ENCODE measurements at places on chromosomes 1 and 21.

DNA sequence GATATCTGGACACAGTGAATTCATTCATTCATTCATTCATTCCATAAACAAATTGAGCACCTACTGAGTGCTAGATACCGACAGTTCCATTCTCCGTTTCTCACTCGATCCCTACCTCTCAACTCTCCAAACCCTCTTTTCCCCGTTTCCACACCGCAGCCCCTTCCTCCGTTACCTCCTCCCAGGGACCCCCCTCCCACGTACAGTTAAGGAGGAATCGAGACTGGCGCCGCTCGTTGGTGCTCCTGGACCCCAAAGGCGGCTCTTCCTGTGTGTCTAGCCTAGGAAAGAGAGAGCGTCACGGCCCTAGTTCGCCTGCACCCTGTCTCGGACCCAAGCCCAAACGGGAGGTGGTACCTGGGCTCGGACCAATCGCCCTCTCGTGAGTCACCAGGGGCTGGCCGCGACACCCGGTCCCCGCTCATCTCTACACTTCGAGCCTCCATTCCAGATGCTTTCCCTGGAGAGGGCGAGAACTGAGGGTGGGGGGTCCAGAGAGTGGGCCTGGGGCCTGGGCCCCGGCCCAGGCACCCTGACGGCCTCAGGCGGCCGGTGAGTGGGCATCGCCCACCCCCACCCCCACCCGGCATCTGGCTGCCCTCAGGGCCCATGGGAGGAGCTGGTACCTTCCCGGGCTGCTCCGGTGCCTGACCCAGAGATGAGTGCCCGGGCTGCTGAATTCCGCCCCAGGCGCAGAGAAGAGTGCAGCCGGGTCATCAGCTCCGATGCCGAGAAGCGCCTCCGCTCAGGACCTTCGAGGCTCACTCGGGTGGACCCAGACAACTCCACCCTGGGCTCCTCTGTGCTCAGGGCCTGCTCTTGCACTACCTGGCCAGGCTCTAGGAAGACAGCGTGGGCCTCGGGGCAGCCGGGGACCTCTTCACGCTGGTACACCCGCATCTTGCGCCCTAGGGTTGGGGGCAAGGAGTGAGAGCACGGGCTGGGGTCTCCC, 4.9 kb downstream of the ARHGEF19 start:
- peak; percentile 17 for DNase-seq

DNA sequence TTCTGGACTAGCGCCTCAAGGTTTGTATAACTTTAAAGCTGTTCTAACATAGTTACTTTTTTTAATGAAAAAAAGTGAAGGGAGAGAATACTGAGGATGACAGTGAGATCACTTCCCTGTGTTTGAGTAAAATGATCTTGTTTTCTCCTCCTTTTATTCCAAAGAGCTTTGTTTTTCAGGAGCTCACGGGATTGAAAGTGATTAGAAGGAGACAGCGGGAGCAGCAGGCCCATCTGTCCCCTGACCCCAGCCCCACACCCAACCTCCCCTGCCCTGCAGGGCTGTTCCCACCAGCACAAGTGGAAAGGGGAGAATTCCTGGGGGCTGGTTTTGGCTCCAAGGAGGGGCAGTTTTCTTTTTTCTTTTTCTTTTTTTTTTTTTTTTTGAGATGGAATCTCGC, 2.1 kb upstream of the DNMT3L start:
- DNase-seq: no peak

DNA sequence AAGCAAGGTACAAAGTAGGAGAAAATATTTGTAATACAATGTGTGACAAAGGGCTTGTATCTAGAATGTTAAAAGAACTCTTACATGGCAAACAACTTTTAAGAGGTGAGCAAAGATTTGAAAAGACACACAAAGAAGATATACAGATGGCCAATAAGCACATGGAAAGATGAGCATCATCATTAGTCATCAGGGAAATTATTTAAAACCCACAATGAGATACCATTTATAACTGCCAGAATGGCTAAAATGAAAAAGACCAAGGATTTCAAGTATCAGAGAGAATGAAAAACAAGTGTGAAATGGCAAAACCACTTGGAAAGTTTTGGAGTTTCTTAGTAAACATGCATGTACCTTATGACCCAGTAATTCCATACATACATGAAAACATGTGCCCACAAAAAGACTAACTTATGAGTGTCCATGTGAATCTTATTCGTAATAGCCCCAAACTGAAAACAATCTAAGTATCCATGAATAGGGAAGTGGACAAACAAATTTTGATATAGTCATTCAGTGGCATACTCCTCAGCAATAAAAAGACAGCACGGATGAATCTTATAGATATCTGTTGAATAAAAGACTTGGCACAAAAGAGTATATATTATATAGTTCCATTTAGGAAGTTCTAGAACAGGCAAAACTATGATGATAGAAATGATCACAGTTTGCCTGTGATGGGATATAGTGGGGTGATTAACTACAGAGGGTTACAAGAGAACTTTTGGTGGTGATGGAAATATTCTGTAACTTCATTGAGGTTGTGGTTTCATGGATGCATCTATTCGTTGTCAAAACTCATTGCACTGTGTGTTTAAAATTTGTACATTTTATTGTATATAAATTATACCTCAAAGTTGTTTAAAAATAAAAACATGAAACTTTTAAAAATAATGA, 82.0 kb downstream of the DISP1 start:
- no peak for DNase-seq

GRCh38 chr1:22736501-22737080, 26.0 kb downstream of the EPHB2 start:
- DNase-seq: no peak

DNA sequence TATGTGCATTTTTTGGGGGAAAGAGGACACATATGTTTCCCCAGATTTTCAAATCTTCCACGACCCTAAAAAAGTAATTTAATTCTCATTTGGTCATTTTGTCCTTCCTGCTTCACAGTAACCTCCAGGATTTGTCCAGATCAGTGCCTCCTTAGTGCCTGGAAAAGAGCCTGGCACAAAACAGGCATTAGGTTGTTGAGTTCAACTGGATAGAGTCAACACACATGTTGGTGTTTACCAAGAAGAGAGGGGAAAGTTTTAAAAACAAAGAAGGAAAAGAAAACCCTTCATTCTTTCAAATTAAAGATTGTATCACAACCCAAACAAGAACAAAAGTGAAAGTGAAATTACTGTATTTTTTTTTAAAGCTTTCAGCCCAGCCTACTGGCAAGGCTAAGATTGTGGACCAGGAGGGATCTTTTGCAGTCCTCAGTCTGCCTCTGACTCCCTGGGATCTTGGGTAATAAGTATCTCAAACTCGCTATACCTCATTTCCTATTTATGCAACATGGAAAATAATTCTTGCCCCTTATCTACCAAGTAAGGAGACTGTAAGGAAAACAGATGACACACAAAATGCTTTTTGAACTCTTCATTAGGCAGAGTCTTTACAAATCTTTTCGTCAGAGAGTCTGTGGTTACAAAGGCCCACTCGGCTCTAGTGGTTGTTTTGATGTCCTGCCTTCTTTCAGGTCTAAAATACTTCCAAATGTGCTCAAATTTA, 57.8 kb downstream of the ZNF281 start:
- peak; percentile 80 for DNase-seq

DNA sequence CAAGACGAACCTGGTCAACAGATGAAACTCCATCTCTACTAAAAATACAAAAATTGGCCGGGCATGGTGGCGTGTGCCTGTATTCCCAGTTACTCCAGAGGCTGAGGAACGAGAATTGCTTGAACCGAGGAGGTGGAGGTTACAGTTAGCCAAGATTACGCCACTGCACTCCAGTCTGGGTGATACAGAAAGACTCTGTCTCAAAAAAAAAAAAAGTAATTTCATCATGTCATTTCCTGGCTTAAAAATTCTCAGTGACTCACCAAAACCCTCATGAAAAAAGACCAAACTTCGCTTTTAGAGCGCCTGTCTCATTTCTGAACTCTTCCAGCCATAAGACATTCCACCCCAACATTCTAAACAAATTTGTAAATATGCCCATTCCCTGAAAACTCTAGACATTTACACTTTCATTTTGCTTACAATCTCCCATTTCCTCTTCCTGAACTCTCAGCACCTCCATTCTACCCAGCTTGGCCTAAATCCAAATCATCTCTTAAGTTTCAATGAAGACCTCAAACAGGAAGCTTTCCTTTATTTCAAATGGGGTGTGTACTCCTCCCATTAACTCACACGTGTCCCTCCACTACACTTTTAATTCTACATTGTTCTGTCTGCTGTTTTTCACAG, 50.5 kb upstream of the PRRC2C start:
- DNase-seq: peak; percentile 63

GRCh38 chr1:115170377-115170776, 81.1 kb upstream of the TSPAN2 start:
- DNase-seq: no peak

GRCh38 chr1:106613861-106614260, 442.6 kb upstream of the PRMT6 start:
- DNase-seq: no peak

GRCh38 chr1:35553851-35554250, 3.4 kb downstream of the KIAA0319L start:
- DNase-seq: no peak

DNA sequence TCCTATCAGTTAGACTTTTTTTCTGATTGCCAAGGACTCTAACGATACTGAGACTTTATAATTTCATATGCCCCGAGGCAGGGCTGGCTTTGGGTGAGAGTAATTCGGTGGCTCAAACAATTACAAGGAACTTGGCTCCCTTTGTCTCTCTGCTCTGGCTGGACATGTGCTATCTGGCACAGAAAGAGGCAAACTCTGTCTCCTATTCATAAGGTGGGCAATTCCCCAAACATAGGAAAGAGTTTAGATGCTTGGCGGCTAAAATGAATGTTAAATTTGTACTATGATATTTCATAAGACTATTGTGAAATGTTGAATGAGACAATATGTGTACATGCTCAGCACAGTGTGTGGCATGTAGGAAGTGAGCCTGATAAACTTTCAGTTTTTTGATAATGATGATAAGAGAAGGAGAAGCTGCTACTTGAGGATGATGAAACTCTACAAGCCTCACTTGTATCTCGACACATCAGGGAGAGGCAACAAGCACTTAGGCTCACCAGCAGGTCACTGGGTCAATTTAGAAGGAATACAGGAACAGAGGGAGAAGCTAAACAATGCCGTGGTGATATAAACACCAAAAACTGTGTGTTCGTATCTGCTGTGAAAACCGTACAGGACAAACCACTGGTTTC, 12.6 kb upstream of the NTPCR start:
- DNase-seq: no peak

DNA sequence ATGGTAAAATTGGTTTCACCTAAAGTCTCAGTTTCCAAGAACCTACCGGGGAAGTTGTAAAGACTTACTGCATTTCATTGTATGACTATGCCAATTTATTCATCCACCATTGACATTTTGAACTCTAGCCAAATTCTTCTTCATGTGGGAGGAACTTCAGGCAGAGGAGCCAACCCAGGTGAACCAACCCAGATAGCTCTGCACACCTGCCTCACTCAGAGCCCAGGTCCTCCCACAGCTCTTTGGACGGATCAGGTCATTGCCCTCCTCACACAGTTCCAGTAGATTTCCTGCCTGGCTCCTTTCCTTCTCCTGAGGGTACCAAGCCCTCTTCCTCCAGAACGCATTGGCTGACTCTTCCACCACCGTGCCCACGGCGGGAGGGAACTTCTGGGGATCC, 121.7 kb downstream of the DTL start:
- no peak for DNase-seq

DNA sequence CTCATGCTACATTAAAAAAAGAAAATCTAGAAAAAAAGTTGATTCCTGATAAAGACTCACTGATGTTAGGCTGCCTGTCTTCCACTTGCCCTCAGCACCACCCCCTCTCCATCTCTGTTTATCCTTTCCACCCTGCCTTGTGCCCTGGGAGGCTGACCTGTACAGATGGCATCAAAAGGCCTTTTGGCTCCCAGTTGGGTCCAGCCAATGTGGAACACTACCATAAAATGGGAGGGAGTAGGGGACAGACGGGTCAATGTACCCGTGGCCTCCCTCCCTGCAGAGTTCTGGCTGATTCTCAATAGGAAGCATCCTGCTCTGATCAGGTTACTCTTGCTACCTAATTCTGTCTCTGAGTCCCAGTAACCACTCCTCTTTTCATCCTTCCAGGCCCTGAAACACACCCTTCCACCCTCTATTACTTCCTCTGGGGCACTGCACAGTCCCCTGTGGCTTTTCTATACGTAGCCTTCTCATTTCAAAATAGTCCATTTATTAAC, 300.0 kb downstream of the HHIPL2 start:
- no peak for DNase-seq

DNA sequence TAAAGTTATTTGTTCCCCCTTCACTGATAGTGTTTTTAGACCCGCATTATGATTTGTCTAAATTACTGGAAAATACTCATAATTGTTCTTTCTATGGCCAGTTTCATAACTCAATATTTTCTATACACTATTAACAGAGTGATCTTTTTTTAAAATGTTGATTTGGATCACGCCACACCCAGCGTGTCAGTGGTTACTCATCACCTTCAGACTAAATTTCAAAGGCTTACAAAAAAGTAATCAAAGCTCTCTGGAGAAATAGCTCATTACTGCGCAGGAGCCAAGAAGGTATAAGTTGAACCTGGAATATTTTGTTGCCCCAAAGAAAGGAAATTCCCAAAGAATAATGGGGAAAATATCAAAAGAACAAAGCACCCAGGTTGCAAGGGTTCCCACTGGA, 104.9 kb downstream of the EVI5 start:
- no peak for DNase-seq

GRCh38 chr21:31218830-31219608, 125.0 kb downstream of the TIAM1 start:
- DNase-seq: peak; percentile 61

DNA sequence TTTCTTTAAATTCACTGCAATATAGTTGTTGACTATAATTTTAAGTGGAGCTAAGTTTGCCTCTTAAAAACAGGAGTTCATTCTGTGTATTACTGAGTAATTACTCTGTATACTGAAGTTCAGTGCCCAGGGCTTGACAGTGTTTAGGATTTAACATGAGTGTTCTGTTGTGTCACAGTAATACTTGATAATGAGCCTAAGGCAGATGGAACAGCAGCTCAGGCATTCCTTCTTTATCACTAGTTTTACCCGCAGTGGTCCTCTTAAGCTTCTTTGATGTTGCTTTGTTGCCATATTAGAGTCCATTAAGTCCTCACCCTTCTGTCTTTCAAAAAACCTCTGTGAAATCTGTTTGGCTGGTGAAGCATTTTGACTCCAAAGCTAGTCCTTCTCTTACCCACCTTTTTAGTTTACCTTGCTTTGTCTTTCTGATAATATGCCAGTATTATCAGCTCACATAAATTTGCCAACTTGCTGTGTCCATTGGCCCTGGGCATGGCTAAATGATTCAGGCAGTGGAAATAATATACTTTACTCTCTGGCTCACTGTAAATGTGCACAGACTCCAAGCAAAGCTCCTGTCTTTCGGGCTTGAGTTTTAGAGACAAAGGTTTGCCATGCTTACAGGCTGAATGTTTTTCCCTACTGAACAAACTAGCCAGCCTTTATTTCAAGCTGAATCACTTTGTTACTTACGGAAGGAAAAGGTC, 17.7 kb downstream of the HIPK1 start:
- no peak for DNase-seq

GRCh38 chr1:188423073-188423472, 1594.3 kb downstream of the PLA2G4A start:
- DNase-seq: no peak
